ENCODE measurements at places on chromosomes 13 and 19.

- no peak for DNase-seq
These were observed 11.1 kb downstream of the C19orf47 start for GRCh38 chr19:40337107-40337506.

DNA sequence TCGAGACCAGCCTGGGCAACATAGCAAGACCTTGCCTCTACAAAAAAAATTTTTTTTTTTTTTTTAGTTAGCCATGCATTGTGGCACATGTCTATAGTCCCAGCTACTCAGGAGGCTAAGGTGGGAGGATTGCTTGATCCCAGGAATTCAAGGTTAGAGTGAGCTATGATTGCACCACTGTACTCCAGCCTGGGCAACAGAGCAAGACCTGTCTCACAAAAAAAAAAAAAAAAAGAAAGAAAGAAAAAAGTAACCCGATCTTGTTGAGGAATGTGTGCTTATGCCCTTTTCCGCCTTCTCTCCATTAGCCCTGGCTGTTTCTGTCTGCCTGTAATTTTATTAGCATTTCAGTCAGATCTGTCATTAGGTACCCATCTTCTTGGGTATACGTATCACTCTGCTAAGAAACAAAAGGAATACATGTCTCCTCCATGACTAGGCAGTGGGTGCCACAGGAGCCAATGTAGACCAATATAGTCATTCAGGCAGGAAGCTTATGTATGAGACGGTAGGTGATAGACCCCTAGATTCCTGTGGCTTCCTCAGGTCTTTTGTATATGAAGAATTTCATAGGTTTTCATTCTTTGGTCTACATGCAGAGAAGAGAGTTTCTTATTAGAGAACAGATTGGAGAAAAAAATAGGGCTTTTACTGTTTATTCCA is 59.6 kb upstream of the NPAS1 start:
- no peak for DNase-seq

GRCh38 chr19:58091251-58091995 is 6.6 kb downstream of the ZSCAN18 start:
- no peak for DNase-seq

DNA sequence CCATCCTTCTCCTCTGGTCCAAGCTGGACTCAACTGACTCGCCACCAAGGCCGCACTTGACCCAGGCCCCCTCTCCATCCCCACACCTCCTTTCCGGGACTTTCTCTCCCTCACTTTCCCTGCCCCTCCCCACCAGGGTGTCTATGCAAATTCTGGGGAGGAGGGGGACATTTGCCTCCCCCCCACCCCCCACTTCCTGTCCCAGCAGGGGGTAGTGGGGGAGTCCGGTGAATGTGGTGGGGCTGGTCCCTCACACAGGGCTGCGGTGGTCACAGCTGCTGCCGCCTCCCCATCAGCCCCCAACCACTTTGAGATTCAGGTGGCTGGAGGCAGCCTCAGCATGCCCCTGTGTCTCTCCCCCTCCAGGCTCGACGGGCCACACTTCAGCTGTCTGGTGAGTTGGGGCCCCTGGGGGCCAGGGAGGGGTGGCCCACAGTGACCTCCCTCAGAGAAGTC is 870 bp downstream of the SPIB start:
- DNase-seq: peak; percentile 72

Data from endodermal cell (in vitro differentiated cells).